ENCODE measurements at places on chromosomes 2 and 18.

DNA sequence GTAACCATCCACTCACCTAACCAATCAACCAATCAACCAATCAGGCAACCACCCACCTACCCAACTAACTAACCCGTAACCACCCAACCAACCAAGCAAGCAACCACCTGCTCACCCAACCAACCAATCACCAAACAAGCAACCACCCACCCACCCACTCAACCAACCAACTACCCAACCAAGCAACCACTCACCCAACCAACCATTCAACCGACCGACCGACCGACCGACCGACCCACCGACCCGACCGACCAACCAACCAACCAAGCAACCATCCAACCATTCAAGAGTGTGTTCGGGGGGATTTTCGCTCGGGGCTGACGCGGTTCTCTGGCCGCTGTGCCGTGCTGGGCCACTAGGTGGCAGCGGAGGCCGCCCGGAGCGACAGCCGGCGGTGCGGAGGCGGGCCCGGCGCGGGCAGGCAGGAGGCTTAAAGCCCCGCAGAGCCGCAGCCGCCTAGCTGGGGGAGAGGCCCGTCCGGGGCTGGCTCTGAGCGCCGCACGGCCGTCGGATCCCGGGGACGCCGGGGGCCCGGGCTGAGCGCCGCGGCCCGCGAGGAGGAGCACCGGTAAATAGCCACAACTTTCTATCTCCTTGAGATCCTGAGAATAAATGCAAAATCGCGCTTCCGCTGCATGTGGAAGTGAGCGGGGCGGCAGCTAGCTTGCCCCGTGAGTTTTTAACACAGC, at the start of gene MC5R:
Gene MC5R (plus strand): TSS at position 443 of the 689 bp plus-strand sequence. CDS start 1,617 bp downstream, outside the sequence.
- DNase-seq: peak; percentile 80

DNA sequence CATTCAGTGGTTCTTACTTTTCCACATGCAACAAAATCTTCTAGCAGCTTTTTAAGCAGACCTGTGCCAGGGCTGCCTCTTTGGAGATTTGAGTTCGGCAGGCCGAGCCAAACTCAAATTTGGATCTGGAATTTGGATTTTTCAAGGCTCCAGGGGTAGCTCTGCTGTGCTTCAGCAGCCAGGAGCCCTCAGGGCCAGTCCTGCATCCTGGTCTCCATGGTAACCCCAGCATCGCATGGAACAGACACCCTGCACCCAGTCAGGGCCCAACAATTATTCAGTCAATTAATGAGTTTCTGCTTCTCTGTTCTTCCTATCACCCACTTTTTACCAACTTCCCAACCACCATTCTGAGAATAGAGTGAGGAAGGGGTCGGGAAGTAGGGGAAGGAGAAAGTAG, 30.0 kb downstream of the EN1 start:
- DNase-seq: no peak

DNA sequence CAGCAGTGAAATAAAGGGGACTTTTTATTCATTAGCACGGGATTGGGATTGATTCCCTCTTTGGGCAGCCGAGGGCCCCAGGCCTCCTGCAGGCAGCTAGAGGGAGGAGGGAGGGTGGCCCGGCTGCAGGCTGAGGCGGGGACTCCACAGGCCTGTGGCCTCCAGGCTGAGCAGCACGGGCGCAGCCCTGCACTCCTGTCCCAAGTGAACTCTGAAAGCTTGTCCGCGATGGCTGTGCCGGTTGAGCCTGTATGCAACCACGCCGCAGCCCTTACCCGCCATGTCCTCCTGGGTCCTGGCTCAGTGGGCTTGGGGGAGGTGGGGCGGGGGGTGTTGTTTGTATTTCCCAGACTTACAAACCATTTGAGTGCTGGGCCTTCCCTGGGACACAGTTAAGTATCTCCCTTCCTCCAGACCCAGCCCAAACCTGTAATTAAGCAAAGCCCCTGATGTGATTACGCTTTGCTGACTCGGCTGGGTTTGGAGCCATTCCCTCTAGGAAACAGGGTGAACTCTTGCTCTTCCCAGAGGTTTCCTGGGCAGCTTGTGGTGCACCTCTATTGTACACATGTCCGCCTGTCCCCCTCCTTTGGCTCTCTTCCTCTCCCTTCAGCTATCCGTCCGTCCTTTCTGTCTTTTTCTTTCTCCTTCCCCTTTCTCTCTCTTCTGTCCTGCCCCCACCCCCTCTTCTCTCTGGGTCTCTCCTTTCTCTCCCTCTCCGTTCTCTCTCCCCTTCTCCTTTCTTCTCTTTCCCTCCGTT, 5.3 kb downstream of the GLI2 start:
- no peak for DNase-seq

DNA sequence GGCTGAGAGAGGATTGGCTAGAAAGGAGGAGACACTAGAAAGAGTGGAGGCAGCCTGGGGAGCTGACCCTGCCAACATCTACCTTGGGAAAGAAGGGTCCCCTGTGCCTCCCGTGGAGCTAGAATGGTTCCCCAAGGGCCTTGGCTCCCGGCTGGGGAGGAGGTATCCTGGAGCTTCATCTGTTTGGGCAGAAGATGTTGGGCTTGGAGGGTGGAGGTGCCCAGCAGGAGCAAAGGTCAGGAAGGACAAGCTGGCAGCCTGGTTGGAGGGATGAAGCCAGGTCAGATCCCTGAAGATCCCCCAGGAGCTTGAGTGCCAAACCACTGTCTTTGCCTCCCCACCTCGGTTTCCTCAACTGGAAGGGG, 2.9 kb downstream of the ATP6V1B1 start:
- DNase-seq: no peak

GRCh38 chr2:120203251-120204021, 19.8 kb downstream of the TMEM185B start:
- DNase-seq: no peak

All from mucosa of descending colon (tissue), 3 donors.